Neural crest cell (in vitro differentiated cells): ENCODE measurements at places on chromosomes 1 and 21. TPM values are rescaled to one million over a fixed set of nuclear protein-coding genes. Genes with fewer than 3 reads are reported as not detected.

DNA sequence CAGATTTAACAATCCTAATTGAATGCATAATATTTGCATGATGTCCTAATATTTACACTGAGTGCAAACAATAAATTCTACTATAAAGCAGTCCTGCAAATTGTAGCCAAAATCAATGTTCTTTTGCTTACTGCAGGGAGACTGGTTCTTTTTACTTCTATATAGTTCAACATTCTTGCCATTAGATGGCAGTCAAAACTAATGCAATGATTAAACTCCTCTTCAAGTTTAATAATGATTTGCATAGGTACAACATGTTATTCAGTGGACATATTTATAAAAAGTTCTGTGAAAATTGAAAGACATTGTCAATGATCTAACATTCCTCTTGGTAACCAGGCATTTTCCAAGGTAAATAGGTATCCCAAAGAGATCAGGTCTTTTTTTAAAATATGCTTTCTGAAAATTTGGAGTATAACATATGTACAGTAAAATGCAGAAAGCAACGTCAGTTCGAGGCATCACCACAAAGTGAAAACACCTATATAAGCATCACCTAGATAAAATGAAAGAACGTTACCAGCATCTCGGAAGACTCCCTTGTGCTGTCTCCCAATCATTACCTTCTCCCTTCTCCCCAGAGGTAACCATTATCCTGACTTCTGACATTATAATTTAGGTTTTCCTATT is 9.8 kb upstream of the FNBP1L start:
- no peaks in the 10 kb centered on the region for H3K27me3 ChIP-seq
- no peaks in the 10 kb centered on the region for H3K4me1 ChIP-seq
- H3K4me3 ChIP-seq = no peak overlapping the region
- no peak for DNase-seq
- no peaks in the 10 kb centered on the region for H3K36me3 ChIP-seq

GRCh38 chr1:27992276-27992675 is 32.5 kb downstream of the XKR8 start:
- no peak overlapping the region for H3K4me3 ChIP-seq
- DNase-seq = no peak
- H3K4me1 ChIP-seq = no peaks in the 10 kb centered on the region
- H3K27me3 ChIP-seq = no peaks in the 10 kb centered on the region

DNA sequence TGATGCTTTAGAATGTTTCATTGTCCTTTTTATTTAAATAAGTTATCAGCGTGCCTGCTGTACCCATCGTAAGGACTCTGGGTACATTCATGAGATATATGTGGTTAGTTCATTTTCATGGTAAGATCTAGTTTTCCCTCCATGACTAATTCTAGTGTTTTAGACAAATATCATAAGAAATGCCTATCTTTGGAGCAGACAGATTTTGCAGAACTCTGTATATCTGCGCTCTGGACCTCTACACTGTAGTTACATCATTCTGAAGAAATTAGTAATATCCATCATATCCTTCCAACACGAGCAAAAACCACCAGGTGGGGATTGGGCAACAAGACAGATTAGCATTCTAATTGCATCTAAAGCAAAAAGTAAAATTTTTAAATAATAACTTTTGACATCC is 499.2 kb downstream of the SETD4 start:
- H3K4me1 ChIP-seq = peaks cover 15% of the 10 kb centered on the region
- no peak overlapping the region for H3K4me3 ChIP-seq
- H3K27ac ChIP-seq = no peak overlapping the region
- H3K27me3 ChIP-seq = no peaks in the 10 kb centered on the region
- DNase-seq = no peak
- H3K36me3 ChIP-seq = no peaks in the 10 kb centered on the region

The CNR2 gene
- total RNA-seq = not detected in 2 replicates

- H3K36me3 ChIP-seq = peaks cover 4% of the 10 kb centered on the region
- H3K27me3 ChIP-seq = no peaks in the 10 kb centered on the region
- no peaks in the 10 kb centered on the region for H3K4me1 ChIP-seq
- DNase-seq = no peak
Observed at GRCh38 chr1:220001095-220001501, 45.2 kb downstream of the EPRS1 start.

The LORICRIN gene
- not detected in 2 replicates for total RNA-seq

The CHRNB2 gene
- 8.7 and 10.6 TPM in 2 replicates for total RNA-seq

- no peak for DNase-seq
- H3K36me3 ChIP-seq = no peaks in the 10 kb centered on the region
- H3K27me3 ChIP-seq = no peaks in the 10 kb centered on the region
- H3K4me3 ChIP-seq = no peak overlapping the region
Observed at GRCh38 chr1:109997867-109998229, 13.3 kb downstream of the AHCYL1 start.

The COL6A1 gene
- total RNA-seq = 118 and 120 TPM in 2 replicates

The ZBTB7B gene
- 5.9 and 6.9 TPM in 2 replicates for total RNA-seq

DNA sequence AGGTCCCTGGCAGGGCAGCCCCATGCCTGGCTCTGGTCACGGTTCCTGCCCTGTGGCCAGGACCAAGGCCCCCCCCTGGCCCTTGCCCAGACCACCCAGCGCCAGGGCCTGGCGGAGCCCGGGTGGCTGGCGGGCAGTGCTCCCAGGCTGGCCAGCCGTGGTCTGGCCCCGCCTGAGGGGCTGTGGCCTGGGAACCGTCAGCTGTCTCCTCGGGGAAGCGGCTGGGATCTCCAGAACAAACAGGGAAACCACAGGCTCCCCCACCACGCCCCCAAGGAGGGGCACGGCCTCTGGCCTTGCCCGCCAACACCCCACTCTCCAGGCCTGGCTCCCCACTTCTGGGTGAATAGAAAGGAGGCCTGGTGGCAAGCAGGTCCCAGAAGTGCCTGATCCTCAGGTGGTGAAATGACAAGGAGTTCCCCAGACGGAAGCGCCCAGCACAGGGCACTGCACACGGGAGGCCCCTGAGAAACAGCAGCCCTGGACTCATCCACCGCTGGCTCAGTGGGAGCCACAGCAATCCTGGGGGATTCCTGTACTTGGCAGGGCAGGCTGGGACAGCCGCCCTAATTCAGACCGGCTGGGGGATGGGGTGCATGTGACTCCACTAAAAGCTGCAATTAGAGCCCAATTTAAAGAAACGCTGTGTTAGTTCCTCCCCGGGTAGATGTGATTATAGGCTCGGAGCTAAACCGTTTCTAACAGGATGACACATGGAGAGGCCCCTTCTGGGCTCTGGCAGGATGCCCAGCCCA is 78.9 kb downstream of the RAP1GAP start:
- no peak overlapping the region for H3K4me3 ChIP-seq
- H3K27me3 ChIP-seq = peaks cover 10% of the 10 kb centered on the region
- DNase-seq = no peak
- H3K36me3 ChIP-seq = no peaks in the 10 kb centered on the region

GRCh38 chr1:77976433-77977076 is 2.3 kb downstream of the FUBP1 start:
- H3K27ac ChIP-seq = no peak overlapping the region
- peaks cover 41% of the 10 kb centered on the region for H3K4me1 ChIP-seq
- H3K27me3 ChIP-seq = no peaks in the 10 kb centered on the region

The WNT3A gene
- not detected in 2 replicates for total RNA-seq

DNA sequence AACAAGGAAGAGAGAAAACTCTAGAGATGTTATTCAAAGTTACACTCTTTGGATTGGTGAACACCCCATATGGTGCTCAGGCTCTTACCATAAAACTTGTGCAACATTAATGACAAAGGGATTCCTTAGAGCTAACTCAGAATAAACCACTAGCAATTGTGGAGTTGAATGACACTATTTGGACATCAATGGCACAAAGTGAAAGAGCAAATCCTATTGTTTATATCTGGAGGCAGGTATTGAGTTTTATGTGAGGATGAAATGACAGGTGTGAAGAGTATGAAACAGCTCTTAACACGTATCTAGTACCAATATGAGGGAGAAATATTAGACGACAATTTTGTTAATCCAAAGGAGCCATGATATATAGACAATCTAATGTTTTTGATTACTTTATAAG is 584.9 kb upstream of the PBX1 start:
- H3K27ac ChIP-seq = no peak overlapping the region
- H3K4me1 ChIP-seq = peaks cover 13% of the 10 kb centered on the region
- H3K36me3 ChIP-seq = no peaks in the 10 kb centered on the region
- no peak for DNase-seq
- no peaks in the 10 kb centered on the region for H3K27me3 ChIP-seq
- no peak overlapping the region for H3K4me3 ChIP-seq

DNA sequence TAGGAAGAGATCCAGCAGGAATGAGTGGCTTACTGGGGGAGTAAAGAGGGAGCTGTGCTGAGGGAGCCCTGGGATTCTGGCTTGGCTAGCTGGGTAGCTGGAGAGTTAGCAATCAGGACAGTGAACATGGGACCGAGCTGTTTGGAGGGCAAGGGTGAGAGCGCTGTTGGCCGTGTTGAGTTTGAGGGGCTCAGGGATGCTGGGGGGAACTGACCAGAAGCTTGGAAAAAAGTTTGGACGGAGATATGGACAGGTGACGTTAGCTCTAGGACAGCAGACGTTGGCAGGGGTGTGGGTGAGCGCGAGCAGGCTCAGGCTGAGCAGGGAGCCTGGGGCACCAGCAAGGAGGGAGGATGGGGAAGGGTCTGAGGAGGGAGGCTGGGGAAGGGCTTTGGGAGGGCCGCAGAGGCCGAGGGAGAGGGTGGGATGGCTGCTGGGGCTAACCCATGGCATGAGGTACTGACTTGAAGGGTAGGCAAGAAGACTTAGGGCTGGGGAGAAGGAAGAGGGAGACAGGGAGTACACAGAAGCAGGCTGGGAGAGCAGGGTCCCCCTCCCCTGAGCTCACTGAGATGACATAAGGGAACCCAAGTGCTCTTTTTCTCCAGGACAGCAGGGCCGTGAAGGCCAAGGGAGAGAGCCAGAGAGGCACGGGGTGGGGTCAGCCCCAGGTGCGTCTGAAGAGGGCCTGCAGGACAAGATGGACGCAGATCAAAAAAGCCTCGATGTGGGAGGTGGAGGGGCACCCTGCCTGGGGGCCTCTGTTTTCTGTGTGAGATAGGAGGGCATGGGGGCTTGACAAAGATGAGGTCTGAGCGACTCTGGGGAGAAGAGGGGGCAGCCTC is 8.2 kb downstream of the SH2D2A start:
- no peak overlapping the region for H3K27ac ChIP-seq
- peaks cover 4% of the 10 kb centered on the region for H3K4me1 ChIP-seq
- DNase-seq = no peak
- H3K4me3 ChIP-seq = peak overlapping the region; percentile 13

GRCh38 chr1:204171751-204172178 is 5.6 kb upstream of the REN start:
- DNase-seq = no peak
- H3K36me3 ChIP-seq = no peaks in the 10 kb centered on the region
- peaks cover 28% of the 10 kb centered on the region for H3K27me3 ChIP-seq

DNA sequence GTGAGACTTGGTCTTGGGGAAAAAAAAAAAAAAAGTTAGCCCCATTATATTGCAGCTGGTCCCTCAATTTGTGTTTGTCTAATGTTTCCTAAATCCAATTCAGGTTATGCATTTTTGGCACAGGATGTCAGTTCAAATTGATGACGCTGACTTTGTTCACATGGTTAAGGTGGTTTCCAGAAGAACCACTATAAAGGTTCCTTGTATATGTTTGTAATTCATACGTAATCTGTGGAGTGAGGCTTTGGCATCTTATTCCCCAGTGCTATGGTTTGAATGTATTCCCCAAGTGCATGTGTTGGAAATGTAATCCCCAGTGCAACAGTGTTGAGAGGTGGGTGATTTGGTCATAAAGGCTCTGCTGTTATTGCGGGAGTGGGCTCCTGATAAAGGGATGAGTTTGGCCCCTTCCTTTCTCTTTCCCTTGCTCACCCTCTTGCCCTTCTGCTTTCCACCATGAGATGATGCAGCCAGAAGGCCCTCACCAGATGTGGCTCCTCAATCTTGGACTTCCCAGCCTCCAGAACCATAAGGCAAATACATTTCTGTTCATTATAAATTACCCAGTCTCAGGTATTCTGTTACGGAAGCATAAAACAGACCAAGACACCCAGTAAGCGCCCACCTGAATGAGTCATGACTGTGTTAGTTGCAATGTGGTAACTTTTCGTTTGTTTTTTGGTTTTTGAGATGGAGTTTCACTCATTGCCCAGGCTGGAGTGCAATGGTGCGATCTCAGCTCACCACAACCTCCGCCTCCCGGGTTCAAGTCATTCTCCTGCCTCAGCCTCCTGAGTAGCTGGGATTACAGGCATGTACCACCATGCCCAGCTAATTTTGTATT is 19.5 kb upstream of the HLCS start:
- peaks cover 15% of the 10 kb centered on the region for H3K27me3 ChIP-seq
- DNase-seq = no peak
- H3K27ac ChIP-seq = no peak overlapping the region
- H3K36me3 ChIP-seq = no peaks in the 10 kb centered on the region
- H3K4me3 ChIP-seq = no peak overlapping the region

- peaks cover 76% of the 10 kb centered on the region for H3K27me3 ChIP-seq
- no peaks in the 10 kb centered on the region for H3K36me3 ChIP-seq
- no peak for DNase-seq
Observed at GRCh38 chr1:6963912-6964307, 178.7 kb downstream of the CAMTA1 start.

DNA sequence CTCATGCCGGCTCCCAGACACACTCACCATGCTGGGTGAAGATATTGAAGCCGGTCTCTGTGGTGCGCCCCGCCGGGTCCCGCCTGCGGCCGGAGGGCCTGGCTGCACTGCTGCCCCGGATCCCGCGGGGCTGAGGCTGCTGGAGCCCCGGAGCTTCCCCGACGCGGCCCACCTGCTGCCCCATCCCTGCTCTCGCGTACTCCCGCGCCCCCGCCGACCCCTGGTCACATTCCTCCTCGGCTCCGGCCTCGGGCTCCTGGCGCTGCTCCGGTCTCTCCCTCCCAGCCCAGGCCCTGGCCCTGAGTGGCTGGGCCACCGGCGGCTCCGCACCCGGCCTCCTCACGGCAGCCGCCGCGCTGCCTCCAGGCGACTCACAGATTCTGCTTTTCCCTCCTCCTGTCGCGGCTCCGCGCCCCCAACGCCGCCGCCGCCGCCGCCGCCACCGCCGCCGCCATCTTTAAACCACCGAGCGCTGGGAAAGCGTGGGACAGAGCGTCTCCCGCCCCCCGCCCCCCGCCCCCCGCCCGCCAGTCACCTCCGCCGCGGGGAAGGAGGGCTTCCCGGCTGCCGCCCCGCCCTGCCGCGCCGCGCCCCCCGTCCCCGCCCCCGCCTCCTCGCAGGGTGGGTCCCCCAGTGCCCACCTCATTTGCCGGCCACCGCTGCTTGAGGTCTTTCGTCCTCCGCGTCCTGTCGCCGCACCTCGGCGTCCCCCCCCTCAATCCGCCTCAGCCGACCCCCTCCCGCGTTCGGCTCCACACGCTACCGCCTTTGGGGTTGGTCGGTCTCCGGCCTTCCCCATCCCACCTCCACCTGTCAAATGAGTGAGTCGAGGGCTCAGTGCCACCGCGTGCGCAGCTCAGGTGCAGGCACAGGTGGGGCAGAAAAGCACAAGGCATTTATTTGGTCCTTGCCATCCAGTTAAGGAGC is at the start of gene ABL2:
TSS of gene ABL2 (minus strand) at position 464 of the 927 bp plus-strand sequence. CDS start at position 184, 280 bp downstream.
- peaks cover 4% of the 10 kb centered on the region for H3K36me3 ChIP-seq
- H3K27me3 ChIP-seq = no peaks in the 10 kb centered on the region
- peak within 1 kb of the TSS; percentile 89 for H3K27ac ChIP-seq
- H3K4me3 ChIP-seq = peak within 1 kb of the TSS; percentile 96
- H3K4me1 ChIP-seq = peaks cover 27% of the 10 kb centered on the region

The ANGPTL3 gene
- not detected in 2 replicates for total RNA-seq

The FAM151A gene
- total RNA-seq = not detected in 2 replicates

GRCh38 chr1:70438529-70438928 is 27.5 kb downstream of the CTH start:
- no peaks in the 10 kb centered on the region for H3K27me3 ChIP-seq
- H3K27ac ChIP-seq = no peak overlapping the region
- H3K36me3 ChIP-seq = peaks cover 10% of the 10 kb centered on the region
- peaks cover 8% of the 10 kb centered on the region for H3K4me1 ChIP-seq
- no peak for DNase-seq
